Gastroesophageal sphincter (tissue), 4 donors: ENCODE measurements at places on chromosomes 3 and 15. TPM values are rescaled to one million over a fixed set of nuclear protein-coding genes. Genes with fewer than 3 reads are reported as not detected.

- ATAC-seq: no peak
These were observed 8.4 kb downstream of the VWA5B2 start for GRCh38 chr3:184237807-184238206.

GRCh38 chr3:12574131-12574530 is 17.2 kb downstream of the MKRN2 start:
- no peak for ATAC-seq

- no peak for ATAC-seq
These were observed 17.1 kb upstream of the TPM1 start for GRCh38 chr15:63025460-63025859.

DNA sequence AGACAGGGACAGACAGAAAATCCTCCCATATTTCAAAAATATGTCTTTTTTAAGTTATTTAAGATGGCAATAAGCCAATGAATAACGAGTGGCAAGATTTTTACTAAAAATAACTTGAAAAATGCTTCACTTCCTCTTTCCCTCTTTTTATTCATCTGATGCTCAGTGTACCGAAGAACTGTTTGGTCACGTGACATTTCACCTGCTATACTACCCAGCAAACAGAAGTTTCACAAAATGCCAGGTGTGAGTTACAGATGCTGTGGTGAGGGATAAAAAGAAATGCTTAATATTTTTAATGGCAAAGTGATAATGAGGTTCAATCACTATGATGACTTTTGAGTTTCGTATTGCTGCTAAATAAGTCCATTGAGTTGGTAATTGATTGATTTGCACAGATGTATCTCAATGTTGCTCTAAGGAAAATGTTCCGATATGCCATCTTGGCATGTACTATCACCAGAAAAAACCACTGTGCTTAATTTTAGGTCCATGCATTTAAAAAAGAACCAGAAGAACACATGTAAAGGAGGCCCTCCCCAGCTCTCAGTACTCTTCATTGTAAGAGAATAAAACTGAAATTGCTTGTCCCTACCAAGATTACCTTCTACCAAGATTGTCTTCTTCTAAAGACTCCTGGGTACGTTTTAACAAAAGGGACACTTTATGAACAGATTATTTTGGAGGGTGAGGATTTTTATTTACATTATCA is 26.0 kb upstream of the SEC62 start:
- ATAC-seq: no peak

DNA sequence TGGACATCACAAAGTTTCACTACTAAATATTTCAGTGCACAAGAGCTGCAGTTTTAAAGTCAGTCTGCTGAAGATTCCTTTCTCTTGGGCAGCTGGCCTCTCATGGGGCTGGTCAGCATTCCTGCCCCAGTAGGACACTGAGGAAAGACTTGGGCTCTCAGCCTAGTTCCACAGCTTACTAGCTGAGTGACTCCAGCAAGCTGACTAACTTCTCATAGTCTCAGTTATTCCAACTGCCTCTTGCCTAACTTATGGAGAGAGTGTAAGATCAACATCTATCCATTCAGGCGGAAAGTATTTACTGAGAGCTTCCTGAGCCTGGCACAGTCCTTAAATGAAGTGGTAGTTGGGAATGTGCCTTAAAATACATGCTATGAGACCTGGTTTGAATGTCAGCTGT is 27.0 kb downstream of the TM4SF4 start:
- peak; percentile 46 for ATAC-seq

- ATAC-seq: peak; percentile 64
These were observed 13.4 kb upstream of the NR2F2 start for GRCh38 chr15:96316953-96317629.

GRCh38 chr3:157861076-157861765 is 245.0 kb downstream of the SHOX2 start:
- ATAC-seq: no peak

DNA sequence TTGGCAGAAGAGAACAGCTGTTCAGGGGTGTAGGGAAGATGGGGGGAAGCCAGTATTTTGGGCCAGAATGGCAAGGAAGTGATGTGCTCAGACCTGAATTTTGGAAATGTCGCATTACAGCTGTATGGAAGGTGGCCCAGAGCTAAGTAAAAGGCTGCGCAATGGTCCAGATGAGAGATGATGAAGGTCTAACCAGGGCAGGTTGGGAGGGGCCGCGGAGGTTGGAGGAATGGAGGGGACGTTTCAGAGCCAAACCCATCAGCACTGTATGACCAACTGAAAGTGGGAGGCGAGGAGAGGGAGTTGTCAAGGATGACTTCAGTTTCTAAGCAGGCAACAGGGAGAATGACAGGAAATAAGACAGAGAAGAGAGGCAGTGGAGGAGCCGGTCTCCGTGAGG is 60.8 kb downstream of the ADCY5 start:
- no peak for ATAC-seq

DNA sequence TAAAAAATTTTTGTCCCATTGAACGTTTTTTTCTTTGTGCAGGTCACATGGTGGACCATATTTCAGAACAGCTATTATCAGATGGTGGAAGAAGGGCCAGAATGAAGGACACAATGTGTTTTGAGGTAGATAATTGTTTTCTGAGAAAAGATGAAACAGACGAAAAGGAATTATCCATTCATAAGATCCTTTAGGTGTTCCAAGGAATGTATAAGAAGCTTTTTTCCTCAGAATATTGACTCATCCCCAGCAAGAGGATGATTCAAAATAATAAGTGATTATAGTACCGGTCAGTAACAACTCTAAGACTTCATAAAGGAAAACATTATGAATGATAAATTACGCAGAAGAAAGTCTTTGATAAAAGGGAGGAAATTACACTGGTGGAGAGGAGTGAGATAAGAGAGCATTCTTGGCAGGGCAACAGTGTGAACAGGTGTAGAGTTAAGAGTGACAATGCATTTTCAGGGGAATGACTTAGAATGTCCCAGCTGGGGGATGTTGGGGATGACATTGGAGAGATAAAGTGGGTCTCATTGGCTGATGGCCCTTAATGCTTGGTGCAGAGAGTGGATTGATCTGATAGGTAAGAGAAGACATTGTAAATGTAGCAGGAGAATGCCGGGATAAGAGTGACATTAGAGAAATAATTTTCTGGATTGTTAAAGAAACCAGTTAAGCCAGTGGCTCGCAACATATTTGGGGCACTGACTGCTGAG is 27.0 kb upstream of the AQP9 start:
- no peak for ATAC-seq

DNA sequence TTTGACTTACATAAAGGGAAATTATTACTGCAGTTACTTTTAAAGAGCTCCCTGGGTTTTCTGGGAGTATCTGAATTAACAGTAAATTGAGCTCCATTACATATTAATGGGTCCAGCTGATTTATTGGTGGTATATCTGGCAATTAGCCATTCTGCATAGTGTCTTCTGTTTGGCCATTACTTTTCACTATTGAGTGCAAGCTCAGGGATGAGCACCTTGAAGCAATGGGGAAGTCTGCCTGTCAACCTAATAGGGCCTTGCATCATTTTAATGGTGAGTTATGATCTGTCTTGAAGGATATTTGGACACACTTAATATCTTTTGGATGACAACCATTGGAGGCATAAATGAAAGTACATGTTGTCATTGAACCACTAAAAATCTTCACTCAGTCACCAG is 73.8 kb downstream of the MFSD1 start:
- ATAC-seq: no peak

GRCh38 chr15:99692825-99693224 is 40.4 kb downstream of the LYSMD4 start:
- no peak for ATAC-seq

- ATAC-seq: no peak
These were observed 105.3 kb upstream of the PEX5L start for GRCh38 chr3:180142041-180142440.

DNA sequence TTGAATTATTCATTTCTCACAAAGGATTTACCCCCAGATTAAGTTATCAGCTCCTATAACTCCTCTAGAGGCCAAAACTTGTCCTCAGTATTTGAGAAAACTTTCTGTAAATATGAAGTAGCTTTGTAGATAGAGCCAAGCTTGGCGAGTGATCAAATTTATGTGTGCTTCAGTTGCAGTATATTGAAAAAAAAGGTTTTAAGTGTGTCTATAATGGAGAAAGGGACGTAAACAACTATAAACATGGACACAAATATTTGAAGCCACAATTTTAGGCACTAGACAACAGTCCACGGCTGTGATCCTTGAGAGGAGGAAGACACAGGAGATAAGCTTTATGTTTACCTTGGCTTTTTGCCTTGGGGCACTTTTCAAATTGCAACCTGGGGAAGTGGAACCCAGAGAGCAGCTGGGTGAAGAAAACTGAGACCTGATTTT is 118.7 kb downstream of the THRB start:
- ATAC-seq: no peak

DNA sequence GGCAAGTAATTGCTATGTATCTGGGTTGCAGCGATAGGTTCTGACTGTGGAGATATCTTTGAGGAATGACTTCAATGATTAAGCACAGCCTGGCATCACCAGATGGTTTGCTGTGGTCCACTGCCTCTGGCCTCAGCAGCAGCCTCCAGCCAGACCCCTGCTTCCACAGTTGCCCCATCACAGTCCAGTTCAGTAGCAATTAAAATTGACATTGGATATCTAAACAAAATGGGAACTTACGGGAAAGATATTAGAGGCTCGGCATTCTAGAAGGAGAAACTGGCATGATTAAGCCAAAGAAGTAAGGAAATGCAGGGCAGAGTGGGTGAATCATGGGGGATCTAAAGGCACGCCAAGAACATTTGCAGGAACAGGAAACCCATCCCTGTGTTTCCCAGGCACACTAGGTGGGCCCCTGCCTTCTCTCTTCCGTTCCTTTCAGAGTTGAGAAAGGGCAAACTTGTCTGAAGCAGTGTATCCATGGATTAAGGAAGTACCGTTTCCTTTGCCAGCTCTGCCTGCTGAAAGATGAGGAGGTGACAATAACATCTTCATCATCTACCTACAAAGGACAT is 36.3 kb upstream of the SH3BP5 start:
- peak; percentile 28 for ATAC-seq

- ATAC-seq: no peak
These were observed 63.8 kb downstream of the SLC9A9 start for GRCh38 chr3:143784446-143784845.

- ATAC-seq: no peak
These were observed 3.3 kb downstream of the PPP4R2 start for GRCh38 chr3:72999951-73000350.

DNA sequence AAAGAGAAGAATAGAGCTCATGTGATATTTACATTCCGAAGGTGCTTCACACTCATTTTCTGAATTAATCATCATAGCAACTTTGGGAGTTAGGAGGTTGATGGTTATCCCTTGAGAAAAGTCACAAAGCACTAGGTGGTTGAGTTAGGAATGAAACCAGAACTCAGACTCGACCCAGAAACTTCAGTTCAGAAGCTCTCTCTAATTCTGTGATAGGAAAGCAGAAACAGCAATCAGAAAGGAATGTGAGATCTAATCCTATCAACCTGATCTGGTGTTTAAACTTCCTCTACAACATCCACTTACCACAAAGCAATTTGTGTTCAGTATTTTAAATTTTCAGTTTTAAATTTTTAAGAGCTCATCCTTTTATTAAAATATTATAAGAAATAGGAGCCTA is 211.2 kb downstream of the CNTN3 start:
- no peak for ATAC-seq

DNA sequence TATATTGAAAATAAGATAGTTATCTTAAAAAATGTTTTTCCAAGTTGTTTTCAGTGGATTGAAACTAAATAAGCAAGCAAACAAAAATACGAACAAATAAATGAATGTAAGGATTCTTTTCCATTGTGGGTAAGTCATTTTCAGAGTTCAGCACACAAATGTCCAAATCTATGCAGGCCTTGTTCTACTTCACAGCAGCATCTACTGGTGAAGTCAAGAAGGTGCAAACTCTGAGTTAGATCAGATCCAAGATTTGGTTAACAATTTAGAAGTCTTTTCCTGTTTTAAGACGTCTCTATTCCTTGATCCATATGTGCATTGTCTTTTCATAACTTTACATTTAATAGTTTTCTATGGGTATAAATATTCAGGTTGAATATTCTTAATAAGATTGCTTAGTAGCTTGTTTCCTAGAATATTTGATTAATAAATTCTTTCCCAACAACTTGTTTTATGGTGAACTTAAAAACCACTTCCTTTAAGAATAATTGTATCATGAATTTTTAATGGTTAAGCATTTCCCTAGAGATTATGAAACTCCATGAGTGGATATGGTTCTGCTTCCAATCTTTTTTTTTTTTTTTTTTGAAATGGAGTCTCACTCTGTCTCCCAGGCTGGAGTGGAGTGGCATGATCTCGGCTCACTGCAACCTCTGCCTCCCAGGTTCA is 10.5 kb downstream of the PTX3 start:
- ATAC-seq: no peak

- no peak for ATAC-seq
These were observed 522.3 kb downstream of the ROBO1 start for GRCh38 chr3:79245284-79246138.

DNA sequence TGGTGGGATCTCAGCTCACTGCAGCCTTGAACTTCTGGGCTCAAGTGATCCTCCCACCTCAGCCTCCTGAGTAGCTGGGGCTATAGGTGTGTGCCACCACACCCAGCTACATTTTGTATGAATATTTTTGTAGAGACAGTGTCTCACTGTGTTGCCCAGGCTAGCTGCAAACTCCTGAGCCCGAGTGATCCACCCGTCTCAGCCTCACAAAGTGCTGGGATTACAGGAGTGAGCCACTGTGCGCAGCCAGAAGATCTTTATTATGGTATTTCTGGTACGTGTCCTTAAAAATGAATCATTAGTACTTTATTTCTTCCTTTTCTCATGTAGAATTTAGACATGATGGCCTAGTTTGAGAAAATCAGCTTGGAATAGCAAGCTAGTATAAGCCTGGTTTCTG is 153.3 kb downstream of the BCHE start:
- ATAC-seq: no peak

The KNL1 gene
- 0.23 TPM for total RNA-seq

The MNS1 gene
- total RNA-seq: 1.6 TPM

The SUSD5 gene
- 2.7 TPM for total RNA-seq

The SCN11A gene
- total RNA-seq: 0.57 TPM

The KY gene
- total RNA-seq: 3.4 TPM

The TNNC1 gene
- total RNA-seq: 4.6 TPM

The ZNF860 gene
- total RNA-seq: 0.40 TPM

The LYZL4 gene
- not detected for total RNA-seq

The WDR93 gene
- not detected for total RNA-seq

The NT5DC2 gene
- total RNA-seq: 43.0 TPM

The SLC6A11 gene
- total RNA-seq: not detected

The UTS2B gene
- not detected for total RNA-seq

The LMCD1 gene
- total RNA-seq: 17.6 TPM

The CEP70 gene
- 53.8 TPM for total RNA-seq

The FBXO40 gene
- total RNA-seq: not detected

The PP2D1 gene
- total RNA-seq: not detected

The RASGRP1 gene
- total RNA-seq: 0.16 TPM

The LHFPL4 gene
- total RNA-seq: 0.04 TPM
